ENCODE measurements at places on chromosomes 13 and 19. TPM values are rescaled to one million over a fixed set of nuclear protein-coding genes. Genes with fewer than 3 reads are reported as not detected.
A peak's percentile ranks its signal among the peaks of the same experiment; 100 is the strongest.

GRCh38 chr13:65725006-65725405, 1505.1 kb downstream of the PCDH9 start:
- DNase-seq: no peak

DNA sequence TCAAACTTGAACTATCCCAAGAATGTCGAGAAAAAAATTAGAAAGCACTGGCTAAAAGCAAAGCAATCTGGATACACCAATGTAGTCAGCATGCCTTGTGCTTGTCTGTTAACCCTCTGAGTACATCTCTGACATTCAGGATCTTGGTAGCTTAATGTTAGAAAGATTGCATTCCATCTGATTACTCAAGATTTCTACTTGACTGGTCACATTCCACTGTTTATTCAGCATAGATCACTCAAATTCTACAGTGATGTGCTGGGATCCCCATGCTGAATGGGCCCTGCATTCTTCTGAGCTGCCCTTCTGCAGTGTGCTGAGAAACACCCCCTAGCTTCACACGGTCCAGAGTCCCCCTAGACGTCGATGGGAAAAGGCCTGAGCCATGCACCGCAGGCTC, 295.4 kb upstream of the MAB21L1 start:
- no peak for DNase-seq

GRCh38 chr13:35882722-35883497, 248.3 kb downstream of the DCLK1 start:
- no peak for DNase-seq

- DNase-seq: no peak
These were observed at the start of gene LYPD4 for GRCh38 chr19:41844601-41845000. TSS of gene LYPD4 (minus strand) at chr19:41844683. CDS start at chr19:41839285, 5,398 bp downstream.

DNA sequence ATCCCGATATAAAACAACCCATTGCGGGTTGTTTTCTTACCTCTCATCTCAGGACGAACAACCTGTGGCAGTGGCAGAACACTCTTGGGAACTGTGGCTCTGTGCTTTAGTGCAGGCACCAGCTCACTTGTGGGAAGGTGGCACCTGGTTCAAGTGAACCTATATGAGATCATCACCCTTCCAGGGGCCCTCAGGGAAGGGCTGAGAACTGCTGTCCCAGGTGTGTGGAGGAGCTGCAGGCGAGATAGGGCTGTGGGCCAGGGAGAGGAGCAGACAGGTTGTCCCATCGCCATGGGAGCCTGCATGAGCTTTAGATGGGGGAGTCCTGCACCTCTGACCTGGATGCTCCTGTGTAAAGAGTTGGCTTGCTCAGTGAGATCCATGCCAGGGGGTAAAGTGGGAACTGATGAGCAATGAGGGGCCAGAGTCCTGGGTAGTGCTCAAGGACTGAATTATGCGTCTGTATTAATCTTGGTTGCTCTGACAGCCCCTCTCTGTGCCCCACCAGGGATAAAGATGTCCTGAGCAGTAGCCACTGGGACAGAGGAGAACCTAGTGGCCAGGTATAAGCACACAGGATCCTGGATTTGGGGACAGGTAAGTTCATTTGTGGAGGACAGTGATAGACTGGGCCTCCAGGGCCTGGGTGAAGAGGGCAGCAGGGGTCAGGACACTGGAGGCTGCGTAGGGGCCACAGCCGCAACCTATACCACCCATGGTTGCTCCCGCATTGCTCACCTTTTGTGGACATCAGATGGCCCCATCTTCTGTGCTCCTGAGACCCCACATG, 8.7 kb downstream of the CEACAM4 start:
- no peak for DNase-seq

DNA sequence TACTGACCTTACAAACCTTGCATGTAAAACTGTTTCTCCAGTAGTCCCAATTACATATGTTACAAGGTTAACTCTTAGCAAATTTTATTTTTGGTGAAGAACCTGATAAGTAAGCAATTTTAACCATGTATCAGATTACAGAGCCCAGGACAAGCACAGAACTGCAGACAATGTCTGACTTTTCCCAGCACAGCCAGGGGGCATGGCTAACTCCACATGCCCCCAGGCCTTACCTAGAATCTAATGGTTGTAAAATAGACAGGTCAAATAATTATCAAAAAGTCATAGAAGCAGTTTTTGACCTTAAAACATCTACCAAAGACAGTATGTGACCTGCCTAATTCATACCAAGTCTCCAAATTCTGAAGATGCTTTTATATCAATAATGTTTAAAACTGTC, 364.1 kb downstream of the FOXO1 start:
- no peak for DNase-seq

DNA sequence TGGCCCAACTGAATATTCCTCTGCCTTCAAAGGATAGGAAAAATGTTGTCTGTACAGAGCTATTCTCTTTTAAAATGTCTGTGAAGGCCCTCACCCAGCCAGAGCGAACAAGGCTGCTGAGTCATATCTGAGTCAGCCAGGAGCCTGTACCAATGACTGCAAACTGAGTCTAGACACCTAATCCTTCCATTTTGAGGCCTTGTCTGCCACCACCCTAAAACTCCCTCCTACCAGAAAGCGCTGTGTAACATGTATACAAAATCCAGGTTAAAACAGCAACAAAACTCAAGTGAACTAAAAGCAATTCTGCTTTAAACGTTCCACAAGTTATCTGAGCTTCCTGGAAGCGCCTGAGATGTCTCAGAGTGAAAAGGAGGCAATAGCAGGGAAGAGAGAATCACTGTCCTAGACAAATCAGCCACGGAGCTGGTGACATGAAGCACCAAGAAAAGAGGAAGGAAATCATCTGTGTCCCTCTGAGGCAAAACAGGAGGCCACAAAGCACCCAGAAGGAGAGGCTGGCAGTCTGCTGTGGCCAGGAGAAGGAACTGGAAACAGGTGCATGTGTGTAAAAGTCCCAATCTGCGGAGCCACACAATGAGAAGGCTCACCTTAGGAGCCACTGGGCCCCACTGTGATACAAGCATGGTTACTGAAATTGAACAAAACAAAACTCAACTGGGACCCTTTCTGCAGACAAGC, 10.2 kb downstream of the DHRS12 start:
- peak; percentile 45 for DNase-seq

- DNase-seq: no peak
These were observed 87.4 kb upstream of the UFM1 start for GRCh38 chr13:38262211-38262610.

- DNase-seq: no peak
These were observed 188.1 kb downstream of the RFC3 start for GRCh38 chr13:34006011-34006410.

GRCh38 chr13:48827709-48828108, 148.0 kb upstream of the FNDC3A start:
- DNase-seq: no peak

GRCh38 chr19:35098413-35099049, 17.1 kb upstream of the FXYD3 start:
- no peak for DNase-seq

- DNase-seq: no peak
These were observed 83.5 kb upstream of the RNF113B start for GRCh38 chr13:98260357-98261164.

DNA sequence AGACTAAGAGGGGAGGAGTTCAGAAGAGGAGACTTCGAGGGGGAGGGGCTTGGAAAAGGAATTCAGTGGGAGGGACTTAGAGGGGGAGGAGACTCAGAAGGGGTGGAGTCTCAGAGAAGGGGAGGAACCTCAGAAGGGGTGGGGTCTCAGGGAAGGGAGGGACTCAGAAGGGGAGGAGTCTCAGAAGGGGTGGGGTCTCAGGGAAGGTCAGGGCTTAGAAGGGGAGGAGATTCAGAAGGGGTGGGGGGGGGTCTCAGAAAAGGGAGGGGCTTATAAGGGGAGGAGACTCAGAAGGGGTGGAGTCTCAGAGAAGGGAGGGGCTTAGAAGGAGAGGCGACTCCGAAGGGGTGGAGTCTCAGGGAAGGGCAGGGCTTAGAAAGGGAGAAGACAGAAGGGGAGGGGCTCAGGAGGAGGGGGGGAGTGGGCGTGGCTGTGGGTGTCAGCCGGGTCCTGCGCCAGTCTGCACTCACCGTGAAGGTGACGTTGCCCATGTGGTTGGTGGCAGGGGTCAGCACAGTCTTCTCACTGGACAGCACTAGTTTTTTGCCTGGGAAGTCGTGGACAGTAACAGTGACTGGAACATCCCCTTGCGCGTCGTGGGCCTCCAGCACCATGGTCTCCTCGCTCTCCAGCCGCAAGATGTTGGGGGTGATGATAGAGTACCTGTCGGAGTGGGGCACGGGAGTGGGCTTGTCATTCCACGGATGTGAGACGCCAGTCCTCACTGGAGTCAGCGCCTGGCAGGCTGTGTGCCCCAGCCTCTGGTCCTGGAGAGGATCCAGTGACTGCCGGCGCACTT, 1.5 kb downstream of the C3 start:
- peak; percentile 67 for DNase-seq

DNA sequence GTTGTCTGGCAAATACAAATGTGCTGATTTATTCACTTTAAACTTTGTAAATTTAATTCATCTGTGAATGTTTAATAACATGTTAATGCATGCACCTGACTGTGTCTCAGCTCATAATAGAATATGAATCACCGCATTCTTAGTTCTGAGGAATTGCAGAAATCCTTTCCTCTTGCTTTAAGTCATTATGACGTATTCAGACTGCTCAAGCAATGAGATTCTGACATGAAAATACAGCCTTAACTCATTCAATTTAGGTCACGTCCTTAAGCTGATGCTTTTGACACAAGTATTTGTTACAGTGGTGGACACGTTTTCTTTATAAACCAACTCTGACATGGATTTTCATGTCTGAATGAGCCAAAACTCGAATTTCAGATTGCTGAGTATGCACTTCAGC, 541.0 kb upstream of the KLF12 start:
- no peak for DNase-seq

DNA sequence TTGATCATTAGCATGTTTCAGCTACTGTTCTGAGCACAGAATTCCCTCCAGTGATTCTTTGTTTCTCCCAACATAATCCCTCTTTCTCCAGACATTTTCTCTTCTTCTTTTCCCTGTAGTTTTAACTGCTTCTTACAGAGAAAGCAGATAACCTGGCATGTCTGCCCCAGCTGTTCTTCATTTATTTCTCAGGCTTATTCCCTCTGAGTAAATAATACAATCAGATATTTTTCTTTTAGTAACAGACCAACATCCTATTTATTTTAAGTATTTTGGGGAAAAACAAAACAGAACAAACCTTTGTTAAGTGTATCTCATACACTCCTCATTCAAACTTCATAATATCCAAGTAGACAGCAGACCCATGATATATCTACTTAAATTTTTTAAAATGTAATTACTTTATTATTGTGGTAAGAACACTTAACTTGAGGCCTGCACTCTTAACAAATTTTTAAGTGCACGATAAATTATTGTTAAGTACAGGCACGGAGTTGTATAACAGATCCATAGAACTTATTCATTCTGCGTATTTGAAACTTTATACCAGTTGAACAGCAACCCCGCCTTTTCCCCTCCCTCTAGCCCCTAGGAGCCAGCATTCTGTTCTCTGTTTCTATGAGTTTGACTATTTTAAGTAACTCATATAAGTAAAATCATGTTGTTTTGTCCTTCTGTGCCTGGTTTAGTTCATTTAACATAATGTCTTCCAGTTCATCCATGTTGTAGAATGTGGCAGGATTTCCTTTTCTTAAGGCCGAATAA, 540.0 kb downstream of the LMO7 start:
- no peak for DNase-seq

DNA sequence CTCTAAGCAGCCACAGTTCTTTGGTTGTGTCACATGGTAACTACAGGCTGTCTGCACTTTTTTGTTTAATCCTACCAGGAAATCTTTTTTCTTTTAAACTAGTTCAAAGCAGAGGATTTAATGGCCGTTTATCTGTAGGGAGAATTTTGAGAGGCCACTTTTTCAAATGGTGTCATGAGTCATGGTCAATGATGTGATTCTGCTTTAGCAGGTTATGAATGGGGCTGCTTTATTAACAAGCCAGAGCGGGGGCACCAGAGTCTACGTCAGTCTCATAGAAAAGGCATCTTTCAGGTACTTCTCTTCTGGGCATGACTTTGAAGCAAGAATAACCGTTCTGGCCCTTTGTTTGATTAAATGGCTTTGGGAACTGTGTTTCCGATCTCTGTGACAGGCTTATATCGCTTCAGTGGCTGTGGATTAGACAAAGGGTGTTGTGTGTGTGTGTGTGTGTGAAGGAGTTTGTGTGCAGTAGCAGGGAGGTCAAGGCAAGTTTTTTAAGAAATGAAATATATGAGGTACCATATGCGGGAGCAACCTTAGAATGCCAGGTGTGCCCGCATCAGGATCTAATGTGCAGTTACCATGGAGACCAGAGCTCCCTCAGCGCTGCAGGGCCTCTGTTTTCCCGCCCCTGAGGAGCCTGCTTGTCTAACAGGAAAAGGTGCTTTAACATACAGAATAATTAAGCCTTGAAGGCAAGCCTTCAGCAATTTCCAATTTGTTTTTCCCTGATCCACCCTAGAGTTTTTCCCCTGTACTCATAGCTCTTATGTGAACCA, 120.5 kb downstream of the KATNAL1 start:
- no peak for DNase-seq

GRCh38 chr13:29323954-29324353, 271.5 kb downstream of the SLC7A1 start:
- no peak for DNase-seq

GRCh38 chr13:95298971-95299621, 2.2 kb downstream of the ABCC4 start:
- no peak for DNase-seq

Gene ZNF549
- total RNA-seq: 6.4 TPM

Gene VSTM2B
- total RNA-seq: not detected

Gene ZNF844
- 6.8 TPM for total RNA-seq

Gene NXNL1
- not detected for total RNA-seq

Gene GSX1
- not detected for total RNA-seq

Gene SLAIN1
- 13.6 TPM for total RNA-seq

Gene KLF1
- total RNA-seq: not detected

Data from sigmoid colon (tissue), 7 donors.